ENCODE measurements at places on chromosomes 11 and 22. TPM values are rescaled to one million over a fixed set of nuclear protein-coding genes. Genes with fewer than 3 reads are reported as not detected.

Gene MAFF
- 14.6 TPM for total RNA-seq

Gene FOLR2
- not detected for total RNA-seq

Gene MGAT3
- total RNA-seq: 47.0 TPM

Gene OTOG
- total RNA-seq: 0.21 TPM

Gene EXPH5
- 15.2 TPM for total RNA-seq

Gene OR9Q2
- not detected for total RNA-seq

Gene PHOX2A
- 2.8 TPM for total RNA-seq

Gene KDELR3
- 24.2 TPM for total RNA-seq

Gene MICAL2
- 38.0 TPM for total RNA-seq

Gene MUC5B
- 0.48 TPM for total RNA-seq

Gene C11orf52
- total RNA-seq: 7.6 TPM

Gene PRR33
- total RNA-seq: not detected

Gene OR2AG1
- total RNA-seq: not detected

Gene IGLL5
- not detected for total RNA-seq

Gene RCOR2
- 8.1 TPM for total RNA-seq

Gene NDUFS3
- 150 TPM for total RNA-seq

Gene NXPE4
- total RNA-seq: not detected

Gene BACE1-AS
- total RNA-seq: 12.8 TPM

Gene MRGPRX4
- total RNA-seq: not detected

Gene CARD18
- total RNA-seq: not detected

Gene ATF4
- 315 TPM for total RNA-seq

Gene MIEF1
- 35.5 TPM for total RNA-seq

Gene C11orf42
- not detected for total RNA-seq

Gene OR5B21
- total RNA-seq: not detected

Gene MS4A2
- total RNA-seq: not detected

Gene MUC6
- 0.38 TPM for total RNA-seq

Gene POU2AF1
- total RNA-seq: 0.24 TPM

Gene ADORA2A
- total RNA-seq: 7.2 TPM

Gene RIBC2
- total RNA-seq: 5.1 TPM

Gene TRIM77
- total RNA-seq: not detected

Gene FAM83F
- 37.5 TPM for total RNA-seq

Gene P2RY6
- 14.8 TPM for total RNA-seq

Gene SLC22A6
- total RNA-seq: not detected

Gene SMTNL1
- total RNA-seq: not detected

Gene DENND6B
- total RNA-seq: 25.6 TPM

Gene MALAT1
- 4,133 TPM for total RNA-seq

Gene THRSP
- total RNA-seq: not detected

Gene PNPLA5
- not detected for total RNA-seq
